Fibroblast of villous mesenchyme (primary cell): ENCODE measurements at places on chromosomes 1 and 21. TPM values are rescaled to one million over a fixed set of nuclear protein-coding genes. Genes with fewer than 3 reads are reported as not detected.

GRCh38 chr1:101105877-101106276, 80.3 kb upstream of the DPH5 start:
- DNase-seq = no peak

- DNase-seq = peak; percentile 59
These were observed 23.1 kb upstream of the ERI3 start for GRCh38 chr1:44377925-44378784.

DNA sequence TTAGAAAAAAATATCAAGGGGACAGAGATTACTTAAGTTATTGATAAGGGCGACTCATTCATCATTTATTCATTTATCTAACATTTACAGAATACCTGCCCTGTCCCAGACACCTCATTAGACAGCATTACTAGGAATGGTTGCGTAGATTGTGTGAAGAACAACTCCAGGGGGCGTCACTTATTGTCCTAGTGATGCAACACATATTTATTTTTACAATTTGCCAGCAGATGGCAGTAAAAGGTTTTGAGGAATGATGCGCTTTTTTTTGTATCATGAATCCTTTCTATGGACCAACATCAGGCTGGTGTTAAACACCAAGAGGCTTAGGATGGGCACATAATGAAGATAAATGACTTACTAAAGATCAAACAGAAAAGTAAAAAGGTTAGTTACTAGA, 5.5 kb downstream of the NCAM2 start:
- peak; percentile 20 for DNase-seq

DNA sequence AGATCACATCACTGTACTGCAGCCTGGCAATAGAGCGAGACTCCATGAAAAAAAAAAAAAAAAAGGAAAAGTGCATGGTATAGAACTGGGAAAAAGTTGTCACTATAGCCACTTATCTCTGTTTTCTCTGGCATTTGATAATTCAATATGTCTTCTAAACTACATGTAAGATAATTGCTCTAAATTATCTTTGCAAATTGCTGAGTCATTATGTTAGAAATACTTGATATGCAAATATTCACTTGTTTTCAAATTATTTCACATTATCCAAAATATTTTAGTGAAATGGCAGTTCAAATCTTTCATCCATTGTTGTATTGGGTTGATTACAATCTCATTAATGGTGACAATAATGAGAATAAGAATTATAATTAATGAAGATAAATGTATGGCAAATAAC, 1455.1 kb downstream of the KCNT2 start:
- no peak for DNase-seq

- DNase-seq = no peak
These were observed 45.7 kb upstream of the COX20 start for GRCh38 chr1:244789731-244790130.

DNA sequence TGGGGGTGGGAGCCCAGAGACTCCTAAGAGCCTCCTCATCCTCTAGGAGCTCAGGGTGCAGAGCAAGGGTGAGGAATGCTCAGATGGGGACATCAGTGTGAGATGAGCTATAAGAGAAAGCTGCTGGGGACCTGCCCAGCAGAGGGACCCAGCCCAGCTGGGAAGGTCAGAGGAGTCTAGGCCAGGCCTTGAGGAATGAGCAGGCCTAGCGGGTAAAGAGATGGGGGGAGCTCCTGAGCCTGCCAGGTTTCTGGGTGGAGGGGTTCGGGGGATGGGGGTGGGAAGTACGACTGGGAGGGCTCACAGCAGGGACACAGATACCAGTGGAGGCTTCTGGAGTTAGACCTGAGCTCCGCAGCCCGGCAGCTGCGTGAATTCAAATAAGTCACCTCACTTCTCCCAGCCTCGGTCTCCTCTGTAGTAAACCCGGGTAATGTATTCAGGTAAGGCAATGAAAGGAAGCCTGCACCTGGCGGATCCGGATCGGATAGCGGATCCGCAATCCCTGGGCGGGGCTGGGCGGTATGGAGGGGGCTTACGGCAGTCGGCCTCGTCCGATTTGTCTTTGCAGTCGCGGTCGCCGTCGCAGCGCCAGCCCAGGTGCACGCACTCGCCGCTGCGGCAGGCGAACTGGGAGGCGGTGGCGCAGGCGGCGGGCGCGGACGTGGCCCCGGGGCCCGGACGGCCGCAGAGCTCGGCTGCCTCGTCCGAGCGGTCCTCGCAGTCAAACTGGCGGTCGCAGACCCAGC, 38.0 kb upstream of the MAGOH start:
- DNase-seq = no peak

DNA sequence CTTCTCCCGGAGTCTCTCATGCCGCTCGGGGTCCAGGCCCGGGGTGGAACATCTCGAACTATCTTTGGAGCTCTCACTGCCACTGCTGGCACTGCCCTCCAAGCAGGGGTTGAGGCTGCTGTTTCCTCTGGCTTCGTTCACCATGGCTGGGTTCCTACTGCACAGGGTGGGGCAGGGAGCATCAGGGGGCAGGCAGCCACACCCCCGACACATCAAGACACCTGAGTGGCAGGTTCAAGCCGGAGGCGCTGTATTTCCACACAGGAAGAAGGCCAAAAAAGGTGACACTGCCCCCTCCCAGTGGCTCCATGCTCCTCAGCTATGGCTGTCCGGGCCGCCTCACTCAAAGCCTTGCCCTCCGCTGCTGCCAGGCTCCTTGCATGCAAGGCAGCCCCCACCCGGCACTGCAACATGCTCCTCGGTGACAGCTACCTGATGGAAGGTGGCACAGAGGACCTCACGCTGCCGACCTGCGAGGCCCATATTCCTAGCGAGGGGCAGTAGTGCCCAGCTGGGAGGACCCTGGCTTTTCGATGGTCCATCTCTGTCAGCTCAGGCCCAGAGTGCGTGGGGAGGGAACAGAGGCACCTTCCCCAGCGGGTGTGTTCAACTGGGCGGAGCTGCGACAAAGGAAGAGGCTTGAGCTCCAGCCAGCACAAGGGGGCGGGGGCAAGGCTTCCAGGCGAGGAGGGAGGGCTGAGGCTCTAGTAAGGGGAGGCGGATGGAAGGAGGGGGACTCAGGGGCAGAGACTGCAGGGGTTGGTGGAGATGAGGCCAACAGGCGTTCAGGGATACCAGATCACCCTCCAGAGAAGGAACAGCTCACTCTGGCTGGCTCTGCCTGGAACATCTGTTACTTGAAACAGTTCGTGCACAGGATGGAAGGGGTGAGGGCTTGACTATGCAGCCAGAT, 2.5 kb downstream of the MTHFR start:
- DNase-seq = peak; percentile 97

GRCh38 chr21:44778499-44778911, 23.1 kb downstream of the UBE2G2 start:
- no peak for DNase-seq

DNA sequence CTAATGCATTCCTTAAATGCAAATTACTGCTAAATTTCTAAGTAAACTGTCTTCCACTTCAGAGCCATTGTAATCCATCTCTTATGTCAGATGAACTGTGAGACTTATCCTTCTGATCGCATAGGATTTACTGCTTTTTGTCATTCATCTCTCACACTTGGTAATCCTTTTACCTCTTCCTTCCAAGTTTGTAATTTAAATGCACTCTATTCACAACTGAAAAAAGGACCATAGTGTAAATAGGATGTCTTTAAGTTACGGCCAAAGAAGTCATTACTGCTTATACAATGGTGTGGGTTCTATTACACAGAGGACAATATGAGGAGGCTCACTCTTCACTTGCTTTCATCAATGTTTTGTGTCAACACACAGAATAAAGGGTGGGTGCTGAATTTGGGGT, 393.3 kb downstream of the PTBP2 start:
- no peak for DNase-seq

DNA sequence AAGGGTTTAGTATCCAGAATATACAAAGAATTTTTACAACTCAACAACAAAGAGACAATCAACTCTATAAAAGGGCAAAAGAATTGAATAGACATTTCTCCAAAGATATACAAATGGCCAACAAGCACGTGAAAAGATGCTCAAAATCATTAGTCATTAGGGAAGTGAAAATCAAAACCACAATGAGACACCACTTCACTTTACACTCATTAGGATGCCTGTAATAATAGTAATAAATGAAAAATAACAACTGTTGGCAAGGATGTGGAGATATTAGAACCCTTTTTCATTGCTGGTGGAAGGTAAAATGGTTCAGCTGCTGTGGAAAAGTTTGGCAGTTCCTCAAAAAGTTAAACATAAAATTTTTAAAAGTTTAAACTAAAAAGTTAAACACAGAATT, 7.0 kb upstream of the ABCD3 start:
- DNase-seq = no peak

DNA sequence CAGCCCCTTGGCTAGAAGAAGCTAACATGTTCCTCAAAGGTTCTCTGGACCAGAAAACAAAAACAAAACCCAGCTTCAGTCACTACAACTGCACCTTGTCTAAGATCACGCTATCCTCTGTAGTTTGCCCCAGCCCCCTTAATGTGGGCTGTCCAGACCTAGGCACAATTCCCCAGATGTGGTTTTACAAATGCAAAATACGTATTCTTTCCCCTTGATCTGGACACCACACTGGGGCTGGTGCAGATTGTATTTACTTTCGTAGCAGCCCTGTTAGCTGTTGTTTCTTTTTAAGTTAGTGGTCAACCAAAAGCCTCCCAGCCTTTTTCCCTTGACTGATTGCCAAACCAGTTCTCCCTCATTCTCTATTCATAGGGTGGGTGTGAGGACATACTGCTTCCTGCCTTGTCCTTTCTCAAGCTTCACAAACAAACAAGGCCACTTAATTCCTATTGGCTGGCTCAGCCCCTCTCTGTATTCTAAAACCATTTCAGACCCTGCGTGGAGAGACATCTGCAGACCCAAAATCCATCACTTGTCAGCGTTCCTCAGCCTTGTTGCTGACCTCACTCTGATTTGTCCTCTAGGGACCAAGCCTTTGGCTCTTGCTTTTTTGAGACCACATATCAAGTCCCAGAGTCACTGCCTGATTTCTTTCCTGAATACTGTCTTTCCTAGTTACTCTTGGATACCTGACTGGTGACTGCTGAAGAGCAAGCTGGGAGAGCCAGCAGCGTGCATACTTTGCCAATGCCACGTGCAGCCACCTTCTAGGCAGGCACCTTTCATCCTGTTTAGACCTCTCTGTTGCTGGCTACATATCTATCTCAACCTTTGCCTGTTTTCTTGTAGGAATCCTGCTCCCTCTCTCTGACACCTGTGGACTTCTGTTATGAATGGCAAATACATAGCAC, 96.4 kb upstream of the RAB3GAP2 start:
- peak; percentile 18 for DNase-seq

DNA sequence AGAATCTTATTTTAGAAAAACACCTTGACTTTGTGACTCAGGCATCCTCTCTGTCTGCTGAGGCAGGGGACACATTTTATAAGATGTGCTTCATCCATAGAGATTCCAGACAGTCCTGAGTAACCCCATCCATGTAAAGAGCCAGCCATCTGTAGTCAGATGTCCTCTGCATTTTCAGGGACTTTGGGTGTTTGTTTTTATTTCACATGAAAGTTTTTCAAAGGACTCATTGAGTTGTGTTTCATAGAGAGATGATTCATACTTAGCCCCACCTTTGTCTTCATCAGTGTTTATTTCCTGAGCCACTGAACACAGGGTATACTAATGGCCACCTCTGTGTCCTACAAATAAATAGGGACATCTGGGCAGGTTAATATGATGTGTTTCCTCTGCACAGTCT, 280.4 kb downstream of the CACNA1E start:
- DNase-seq = no peak

GRCh38 chr1:29370067-29370466, 133.7 kb downstream of the PTPRU start:
- DNase-seq = no peak

DNA sequence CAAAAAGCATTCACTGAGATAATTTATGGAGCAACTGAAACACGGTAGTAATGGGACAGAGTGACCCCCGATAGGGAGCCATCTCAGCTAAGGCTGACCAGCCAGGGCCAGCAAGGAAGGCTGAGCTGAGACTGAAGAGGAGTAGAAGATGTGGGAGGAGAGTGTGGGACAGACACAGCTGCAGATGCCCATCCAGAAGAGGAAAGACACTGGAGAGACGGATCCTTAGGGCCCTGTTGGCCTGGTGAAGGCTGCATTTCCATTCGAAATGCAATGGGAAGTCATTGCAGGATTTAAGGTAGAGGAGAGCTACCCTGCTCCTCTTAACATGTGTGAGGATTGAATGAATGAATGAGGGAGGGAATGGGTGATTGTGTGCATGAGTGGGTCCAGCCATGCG, 44.0 kb upstream of the LRP8 start:
- DNase-seq = no peak

- DNase-seq = peak; percentile 70
These were observed 16.2 kb upstream of the GPR157 start for GRCh38 chr1:9145021-9145668.

DNA sequence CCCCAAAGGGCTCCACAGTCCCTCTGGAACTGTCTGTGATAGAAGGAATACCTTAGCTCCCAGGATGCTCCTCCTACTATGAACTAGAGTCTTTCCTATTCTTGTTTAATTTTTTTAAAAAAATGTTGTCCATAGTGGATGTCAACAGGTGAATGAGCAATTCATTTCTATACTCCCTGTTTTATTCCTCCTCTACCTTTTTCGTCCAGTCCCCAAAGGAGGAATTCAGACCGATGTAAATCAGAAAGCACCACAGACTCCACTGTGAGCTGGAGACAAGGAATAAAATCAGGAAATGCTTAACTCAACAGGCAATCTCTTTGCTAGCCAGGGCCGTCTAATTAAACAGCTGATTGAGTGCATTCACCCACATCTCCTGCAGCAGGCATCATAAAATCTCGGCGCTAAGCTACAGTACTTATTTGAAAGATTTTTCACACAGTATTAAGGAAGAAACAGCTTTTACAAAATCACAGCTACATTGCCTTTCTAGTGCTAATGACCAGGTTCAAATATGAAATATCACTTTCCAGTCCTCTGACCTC, 381.6 kb downstream of the SIPA1L2 start:
- no peak for DNase-seq

Gene PLXNA2
- 0.86 and 1.9 TPM in 2 replicates for total RNA-seq

Gene C1orf146
- total RNA-seq = not detected in 2 replicates

Gene KCNK2
- total RNA-seq = 18.7 and 61.7 TPM in 2 replicates

Gene SSBP3
- total RNA-seq = 14.8 and 15.1 TPM in 2 replicates

Gene FCRL1
- total RNA-seq = not detected in 2 replicates

Gene PRRX1
- total RNA-seq = 174 and 203 TPM in 2 replicates

Gene LCE1F
- not detected in 2 replicates for total RNA-seq

Gene PCP4L1
- total RNA-seq = under 0.01 TPM in 1 of 2 replicates, not detected in the other

Gene CFHR1
- 0.86 TPM in 1 of 2 replicates, not detected in the other for total RNA-seq
